ENCODE measurements at places on chromosomes 11 and 22.

DNA sequence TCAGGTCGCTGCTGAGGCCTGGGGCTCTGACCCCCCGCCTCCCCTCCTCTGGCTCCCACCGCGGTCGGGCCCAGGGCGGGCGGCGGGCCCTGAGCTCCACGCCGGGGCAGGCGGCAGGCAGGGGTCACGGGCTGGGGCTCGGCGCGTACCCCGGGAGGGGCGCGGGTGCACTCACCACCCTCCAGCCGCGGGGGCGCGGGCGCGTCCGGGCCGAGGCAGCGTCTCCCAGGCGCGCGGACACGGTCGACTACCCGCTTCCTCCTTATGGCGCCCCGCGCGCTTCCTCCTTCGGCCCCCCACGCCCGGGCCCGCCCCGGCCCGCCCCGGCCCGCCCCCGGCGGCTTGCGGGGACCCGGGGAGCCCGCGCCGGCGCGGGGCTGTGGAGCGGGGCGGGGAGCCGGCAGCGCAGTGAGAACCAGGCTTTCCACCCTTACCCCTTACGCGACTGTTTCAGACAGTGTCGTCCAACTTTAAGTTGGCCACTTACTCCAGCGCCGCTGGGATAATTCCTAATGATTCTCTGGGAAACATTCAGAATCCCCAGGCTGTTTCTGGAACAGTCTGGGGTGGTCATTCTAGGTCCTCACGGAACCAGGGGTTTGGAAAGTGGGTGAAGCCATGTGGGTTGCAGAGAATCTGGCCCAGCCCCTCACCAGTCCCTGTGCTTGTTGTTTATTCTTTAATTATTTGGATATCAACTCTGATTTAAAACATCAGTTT, at the start of gene BID:
Gene BID (minus strand): TSS at position 264 of the 720 bp plus-strand sequence. CDS start 24,353 bp downstream, outside the sequence.
- no peak for DNase-seq

DNA sequence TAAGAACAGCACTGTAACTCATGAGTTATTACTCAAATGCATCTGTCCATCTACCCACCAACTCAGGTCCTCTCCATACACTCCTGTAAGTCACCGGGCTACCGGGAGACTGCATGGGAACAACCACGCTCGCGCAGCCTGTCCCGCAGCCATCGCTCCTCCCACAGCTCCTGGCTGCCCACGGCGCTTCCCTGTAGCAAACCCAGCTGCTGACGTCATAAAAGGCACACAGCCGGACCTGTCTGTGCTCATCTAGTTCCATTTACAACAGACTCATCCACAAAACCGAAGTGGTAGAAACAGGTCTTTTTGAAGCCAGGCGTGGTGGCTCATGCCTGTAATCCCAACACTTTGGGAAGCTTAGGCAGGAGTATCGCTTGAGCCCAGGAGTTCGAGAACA, 23.4 kb upstream of the PACSIN2 start:
- no peak for DNase-seq

GRCh38 chr22:26894766-26895485, 237.5 kb downstream of the MIAT start:
- peak; percentile 67 for DNase-seq

GRCh38 chr22:47036936-47037485, 274.6 kb downstream of the TBC1D22A start:
- DNase-seq, result no peak

DNA sequence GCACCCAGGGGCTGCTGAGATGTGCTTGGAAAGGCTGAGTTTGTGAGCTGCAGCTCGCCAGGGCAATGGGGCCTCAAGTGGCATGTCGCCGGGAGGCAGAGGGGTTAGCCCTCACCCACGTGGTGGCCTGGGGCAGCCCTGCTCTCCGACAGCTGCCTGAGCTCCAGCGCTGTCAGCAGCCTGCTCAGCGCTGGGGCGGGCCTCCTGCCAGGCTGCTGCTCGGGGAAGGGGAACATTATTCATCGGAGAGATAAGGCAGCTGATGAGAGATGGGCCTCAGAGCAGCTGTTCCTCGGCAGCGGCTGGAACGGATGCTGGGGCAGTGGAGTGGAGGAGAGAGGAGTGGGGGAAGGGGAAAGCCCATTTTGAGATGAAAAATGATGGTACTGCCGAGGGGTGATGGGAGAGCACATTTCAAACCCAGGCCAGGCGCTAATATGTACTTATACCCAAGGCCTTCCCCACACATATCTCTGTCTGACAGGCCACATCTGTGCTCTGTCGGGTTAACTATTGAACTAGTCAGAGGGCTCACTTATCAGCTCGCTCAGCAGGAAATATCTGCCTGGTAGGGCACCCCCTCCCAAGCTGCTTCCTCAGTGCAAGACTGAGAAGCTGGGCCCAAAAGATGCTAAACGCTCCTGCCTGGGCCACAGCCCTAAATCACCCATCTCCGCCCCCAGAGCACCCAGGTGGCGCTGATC, 79.5 kb downstream of the TIMP3 start:
- DNase-seq, result no peak

GRCh38 chr11:12680246-12680939, 6.2 kb downstream of the TEAD1 start:
- DNase-seq, result no peak

DNA sequence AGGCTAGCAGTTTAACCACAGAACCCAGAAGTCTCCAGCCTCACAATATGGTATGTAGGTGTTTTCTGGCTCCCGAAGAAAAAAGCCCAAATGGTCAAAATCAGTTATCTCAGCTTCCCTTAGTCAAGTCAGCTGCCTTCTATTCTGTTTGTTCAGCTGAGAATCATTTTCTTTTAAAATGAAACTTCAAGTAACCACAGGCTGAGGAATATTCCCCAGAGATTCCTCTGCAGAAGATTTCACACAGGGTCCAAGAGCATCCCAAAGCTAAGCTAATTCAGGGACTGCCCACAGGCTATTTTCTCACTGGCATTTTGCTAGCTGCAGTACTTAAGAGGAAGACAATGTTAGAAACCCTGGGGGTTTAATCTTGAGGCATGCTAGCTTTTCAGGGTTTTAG, 977.0 kb upstream of the CHORDC1 start:
- no peak for DNase-seq

DNA sequence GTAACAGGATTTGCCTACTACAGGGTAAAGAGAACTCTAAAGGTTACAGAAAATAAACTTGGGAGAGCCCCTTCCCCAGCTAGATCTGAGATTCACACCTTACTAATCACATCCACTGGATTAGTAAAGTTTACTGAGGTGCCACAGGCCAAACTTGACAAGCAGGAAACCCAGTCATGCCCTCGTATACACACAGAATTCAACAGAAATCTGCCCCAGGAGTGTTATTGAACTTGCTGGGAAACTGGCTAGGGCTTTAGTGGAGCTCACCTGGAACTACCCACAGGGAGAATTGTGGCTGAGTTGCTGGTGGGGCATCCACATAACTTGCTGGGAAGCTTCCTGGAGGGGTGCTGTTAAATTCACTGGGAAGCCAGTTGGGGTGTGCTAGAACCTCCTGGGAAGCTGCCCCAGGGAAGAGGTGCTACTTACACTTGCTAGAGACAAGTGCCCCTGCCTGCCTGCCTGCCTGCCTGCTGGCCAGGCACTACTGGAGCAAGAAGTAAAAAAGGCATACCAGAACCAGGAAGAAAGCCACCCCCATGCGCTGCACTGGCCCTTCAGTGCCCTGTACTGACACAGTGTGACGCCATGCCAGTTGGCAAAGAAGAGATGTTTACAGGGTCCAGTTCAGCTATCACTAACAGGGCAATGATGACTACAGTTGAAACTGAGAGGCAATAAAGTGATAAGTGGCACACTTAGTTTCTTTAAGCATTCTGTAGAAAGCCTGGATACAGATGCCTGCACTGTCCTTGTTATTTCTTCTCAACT, 106.5 kb downstream of the ALX4 start:
- DNase-seq, result no peak

DNA sequence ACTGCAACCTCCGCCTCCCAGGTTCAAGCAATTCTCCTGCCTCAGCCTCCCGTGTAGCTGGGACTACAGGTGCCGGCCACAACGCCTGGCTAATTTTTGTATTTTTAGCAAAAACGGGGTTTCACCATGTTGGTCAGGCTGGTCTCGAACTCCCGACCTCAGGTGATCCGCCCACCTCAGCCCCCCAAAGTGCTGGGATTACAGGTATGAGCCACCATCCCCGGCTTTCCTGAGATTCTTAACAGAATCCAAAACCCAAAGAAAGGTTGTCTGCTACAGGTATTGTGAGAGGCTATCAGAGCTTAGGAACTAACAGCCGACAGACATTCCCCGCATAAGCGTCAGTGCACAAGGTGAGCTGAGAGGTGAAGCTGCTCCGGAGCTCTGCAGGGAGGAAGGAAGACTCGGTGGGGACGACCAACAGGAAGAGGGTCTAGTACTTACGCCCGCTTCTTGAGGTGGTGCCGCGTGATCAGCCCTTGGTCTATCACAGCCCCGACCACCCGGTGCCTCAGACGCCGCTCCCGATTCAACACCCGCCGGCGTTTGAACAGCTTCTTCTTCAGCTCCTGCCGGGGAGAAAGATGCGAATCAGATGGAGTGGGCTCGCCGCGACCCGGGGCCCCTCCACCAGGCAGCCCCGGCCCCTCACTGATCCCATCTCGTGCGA, 470 bp downstream of the C11orf98 start:
- DNase-seq, result no peak

GRCh38 chr11:11022125-11022730, 164.4 kb upstream of the ZBED5 start:
- peak; percentile 27 for DNase-seq

DNA sequence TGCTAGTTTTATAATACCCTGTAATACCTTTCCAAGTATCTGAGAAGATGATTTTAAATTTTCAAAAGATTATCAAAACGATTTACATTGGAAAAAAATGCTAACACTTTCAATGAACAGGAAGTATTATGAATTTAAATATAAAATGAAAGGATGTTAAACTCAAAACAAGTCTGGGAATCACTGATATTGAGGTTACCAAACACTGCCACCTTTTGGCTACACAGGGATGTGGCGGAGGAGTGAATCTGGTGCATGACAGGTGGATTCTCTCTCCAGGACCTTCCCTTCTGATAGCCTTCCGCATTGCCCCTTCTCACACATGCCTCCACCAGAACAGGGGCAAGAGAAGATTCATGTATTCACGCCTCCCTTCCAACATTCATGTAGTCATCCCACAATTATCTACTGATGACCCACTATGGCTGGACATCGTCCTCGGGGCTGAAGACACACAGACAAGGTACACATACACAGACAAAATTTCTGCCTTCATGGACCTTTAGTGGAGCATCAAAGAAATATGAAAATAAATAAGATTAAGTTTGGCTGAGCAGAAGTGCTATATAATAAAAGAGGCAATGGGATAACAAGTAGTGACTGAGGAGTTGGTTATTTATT, 34.7 kb downstream of the ATG16L2 start:
- DNase-seq, result peak; percentile 37

DNA sequence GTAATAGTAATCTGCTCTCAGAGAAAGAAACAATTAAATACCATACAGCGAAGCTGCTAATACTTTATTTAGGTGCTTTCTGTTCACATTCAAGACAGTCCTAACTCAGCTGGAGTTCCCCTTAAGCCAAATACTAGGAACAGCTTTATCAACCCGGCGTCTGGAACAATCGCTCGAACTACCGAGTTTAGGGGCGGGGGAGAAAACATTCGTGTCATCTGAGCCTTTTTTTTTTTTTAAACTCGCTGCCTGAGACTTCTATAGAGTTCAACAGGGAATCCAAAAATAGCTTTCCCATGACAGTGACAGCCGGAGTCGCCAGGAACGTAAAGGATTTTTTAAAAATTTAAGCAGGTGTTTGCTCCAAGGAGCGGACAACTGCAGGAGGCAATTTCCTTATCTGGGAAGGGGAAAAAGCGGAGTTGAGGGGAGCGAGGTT, 852 bp downstream of the TRAF6 start:
- DNase-seq, result no peak

- no peak for DNase-seq
Measured at GRCh38 chr22:33851821-33852384, 68.4 kb downstream of the LARGE1 start.

DNA sequence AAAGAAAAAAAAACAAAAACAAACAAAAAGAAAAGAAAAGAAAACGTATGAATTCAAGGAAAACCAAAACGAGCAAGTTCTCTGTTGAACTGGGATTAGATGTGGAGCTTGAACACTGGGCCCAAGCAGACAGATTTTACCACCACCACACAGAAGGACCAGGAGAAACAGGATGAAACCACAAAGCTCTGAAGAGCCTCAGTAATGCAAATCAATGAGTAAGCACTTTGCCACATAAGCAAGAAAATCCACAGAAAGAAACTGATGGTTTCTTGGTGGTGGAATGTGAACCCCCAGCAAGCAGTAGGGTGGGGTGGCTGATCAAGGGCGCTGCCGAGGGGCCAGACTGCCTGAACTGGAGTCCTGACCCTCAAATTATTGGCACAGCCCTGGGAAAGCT, 50.9 kb upstream of the NFRKB start:
- no peak for DNase-seq

GRCh38 chr11:128480066-128480465, 107.3 kb downstream of the ETS1 start:
- no peak for DNase-seq

DNA sequence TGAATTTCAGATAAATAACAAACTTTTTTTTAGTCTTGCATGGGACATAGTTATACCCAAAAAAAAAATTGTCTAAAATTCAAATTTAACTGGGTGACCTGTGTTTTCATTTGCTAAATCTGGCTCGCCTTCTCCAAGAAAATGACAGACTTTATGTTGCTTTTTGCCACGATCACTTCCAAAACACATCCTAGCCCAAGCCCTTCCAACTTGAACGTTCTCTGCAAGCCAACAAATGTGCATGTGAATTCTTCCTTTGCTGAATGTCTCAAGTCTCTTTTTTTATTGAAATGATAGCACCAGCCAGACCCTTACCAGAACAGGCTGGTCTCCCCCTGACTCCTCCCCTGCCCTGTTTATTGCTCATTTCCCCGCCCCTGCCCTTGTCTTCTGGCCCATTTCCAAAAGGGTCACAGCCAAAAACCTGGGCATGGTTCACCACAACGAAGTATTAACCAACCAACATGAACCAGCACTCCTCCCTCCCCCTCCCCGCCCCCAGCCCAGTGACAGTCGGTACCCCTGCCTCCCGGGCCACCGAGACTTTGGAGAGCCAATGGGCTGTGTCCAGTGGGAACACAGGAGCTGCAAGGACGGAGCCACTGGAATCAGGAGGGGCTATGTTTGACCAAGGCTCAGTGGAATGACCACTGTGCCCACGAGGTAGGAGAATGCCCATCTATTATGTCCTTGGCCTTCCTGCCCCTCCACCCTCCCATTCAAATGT, 63.2 kb downstream of the BTG4 start:
- DNase-seq, result no peak

DNA sequence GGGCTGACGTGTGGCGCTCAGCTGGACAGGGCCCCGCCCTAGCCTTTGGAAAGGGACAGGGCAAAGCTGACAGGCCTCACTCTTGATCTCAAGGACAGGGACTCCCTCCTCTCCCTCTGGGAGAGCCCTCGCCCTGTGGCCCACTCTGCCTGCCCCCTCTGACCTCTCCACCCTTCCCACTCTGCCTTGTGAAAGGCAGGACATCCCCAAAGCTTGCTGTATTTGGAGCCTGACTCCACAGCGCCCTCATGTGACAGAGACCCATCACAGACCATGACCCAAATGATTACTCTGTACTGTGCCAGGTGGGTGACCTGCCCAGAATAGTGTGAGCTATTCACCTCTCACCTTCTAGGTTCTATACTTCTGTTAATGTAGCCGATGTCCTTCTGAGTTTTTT, 18.8 kb downstream of the P2RY2 start:
- no peak for DNase-seq

- DNase-seq, result no peak
Measured at GRCh38 chr11:12765428-12765827, 91.2 kb downstream of the TEAD1 start.

- DNase-seq, result no peak
Measured at GRCh38 chr11:35924811-35925210, 19.1 kb upstream of the LDLRAD3 start.

- no peak for DNase-seq
Measured at GRCh38 chr11:128723531-128723930, 29.7 kb downstream of the FLI1 start.
